Astrocyte of the hippocampus (primary cell): ENCODE measurements at places on chromosomes 11 and 22.

GRCh38 chr22:41284465-41284864 is 1.5 kb downstream of the RANGAP1 start:
- DNase-seq, result no peak

GRCh38 chr11:20363149-20363499 is 390 bp upstream of the HTATIP2 start:
- DNase-seq, result no peak

DNA sequence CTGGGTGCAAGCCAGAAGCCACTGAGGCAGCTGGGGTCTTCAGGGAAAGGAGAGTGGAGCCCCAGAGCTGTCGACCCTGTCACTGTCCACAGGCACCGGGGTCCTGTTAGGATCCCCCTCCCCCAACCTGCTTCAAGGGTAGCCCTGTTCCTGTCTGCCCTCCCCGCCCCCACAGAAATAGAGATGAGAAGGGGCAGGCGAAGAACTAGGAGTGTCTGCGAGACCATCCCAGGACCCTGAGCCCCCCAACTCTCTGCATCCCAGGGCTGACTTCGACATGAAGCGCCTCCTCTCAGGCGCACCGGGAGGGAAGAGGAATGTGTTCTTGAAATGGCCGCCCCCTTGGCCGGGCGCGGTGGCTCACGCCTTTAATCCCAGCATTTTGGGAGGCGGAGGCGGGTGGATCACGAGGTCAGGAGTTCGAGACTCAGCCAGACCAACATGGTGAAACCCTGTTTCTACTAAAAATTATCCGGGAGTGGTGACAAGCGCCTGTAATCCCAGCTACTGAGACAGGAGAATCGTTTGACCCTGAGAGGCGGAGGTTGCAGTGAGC is 607 bp upstream of the ZNF70 start:
- no peak for DNase-seq

- no peak for DNase-seq
Measured at GRCh38 chr11:65526744-65527143, 1.9 kb downstream of the SCYL1 start.

GRCh38 chr11:78931891-78932290 is 357.2 kb upstream of the NARS2 start:
- DNase-seq, result no peak

- DNase-seq, result no peak
Measured at GRCh38 chr11:118167253-118167652, 9.2 kb downstream of the SCN2B start.

DNA sequence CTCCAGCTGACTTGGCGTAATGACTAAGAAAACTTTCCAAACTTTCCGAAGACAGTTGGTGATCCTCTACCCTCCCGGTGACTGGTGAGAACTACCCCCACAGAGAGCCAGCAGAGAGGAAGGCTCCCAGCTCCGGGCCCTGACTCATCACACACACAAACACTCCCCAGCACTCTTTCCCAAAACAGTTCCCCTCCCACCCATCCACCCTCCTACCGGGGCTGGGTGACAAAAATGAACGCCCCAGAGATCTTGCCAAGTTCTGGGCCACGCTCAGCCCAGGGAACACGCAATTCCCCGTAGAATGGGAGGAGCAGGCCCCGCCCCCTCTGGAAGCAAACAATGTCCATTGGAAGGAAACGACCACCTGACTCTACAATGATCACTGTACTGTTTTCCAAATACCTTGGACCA is 21.3 kb upstream of the JAM3 start:
- peak; percentile 65 for DNase-seq

DNA sequence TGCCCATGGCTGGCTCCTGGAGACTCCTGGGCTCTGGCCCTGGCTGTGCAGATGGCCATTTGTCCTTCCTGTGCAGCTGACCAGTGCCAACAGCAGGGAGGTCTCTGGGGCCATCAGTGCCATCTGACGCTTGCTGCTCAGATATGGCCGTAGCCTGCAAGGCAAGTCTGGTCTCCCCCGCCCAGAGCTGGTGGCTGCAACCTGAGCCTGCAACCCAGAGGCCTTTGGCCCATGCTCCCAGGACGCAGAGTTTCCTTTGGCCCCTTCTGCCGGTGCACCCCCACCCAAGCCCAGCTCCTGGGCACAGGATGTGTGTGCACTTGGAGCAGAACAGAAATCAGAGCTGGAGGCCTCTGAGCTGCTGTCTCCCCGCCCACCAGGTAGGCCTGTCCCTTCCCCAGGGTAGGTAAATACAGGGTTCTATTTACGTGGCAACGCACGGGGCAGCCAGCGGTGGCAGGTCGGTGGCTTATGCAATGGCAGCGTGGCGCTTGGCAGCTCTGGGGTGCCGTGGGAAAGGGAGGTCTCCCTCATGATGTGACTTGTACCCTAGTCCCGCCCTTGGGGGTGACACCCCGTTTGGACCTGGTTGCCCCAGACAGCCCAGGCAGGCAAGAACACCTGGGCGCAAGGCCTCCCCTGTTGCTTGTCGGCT is 21.0 kb upstream of the MYEOV start:
- no peak for DNase-seq

DNA sequence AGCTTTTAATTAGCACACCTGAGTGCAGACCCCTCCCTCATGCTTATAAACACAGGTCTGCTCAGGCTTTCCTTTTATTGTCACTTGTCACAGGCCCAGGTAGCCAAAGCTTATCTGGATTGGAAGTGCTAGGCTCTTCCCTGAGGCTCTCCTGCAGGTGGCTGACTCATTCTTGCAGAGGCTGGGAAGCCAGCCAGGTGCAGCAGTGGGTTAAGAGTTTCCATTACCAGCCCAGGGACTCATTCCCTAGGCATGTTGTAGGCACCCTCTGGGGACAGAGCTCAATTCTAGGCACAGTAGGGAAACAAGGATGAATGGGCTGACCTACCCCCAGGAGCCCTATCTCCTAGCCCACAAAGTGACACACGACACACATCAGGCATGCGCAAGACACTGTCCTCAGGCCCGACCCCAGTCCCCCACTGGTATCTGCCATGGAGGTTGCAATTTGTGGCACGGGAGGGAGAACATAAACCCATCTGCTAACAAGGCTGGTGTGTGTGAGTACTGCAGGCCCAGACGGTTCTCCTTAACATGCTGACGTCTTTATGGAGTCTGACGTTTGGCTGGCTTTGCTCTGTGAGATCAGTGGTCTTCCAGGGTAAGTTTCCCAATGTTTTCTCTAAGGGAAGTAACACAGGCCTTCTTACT is 94.2 kb downstream of the ABTB2 start:
- peak; percentile 93 for DNase-seq

GRCh38 chr22:30742291-30743256 is 47.9 kb downstream of the OSBP2 start:
- DNase-seq, result no peak

DNA sequence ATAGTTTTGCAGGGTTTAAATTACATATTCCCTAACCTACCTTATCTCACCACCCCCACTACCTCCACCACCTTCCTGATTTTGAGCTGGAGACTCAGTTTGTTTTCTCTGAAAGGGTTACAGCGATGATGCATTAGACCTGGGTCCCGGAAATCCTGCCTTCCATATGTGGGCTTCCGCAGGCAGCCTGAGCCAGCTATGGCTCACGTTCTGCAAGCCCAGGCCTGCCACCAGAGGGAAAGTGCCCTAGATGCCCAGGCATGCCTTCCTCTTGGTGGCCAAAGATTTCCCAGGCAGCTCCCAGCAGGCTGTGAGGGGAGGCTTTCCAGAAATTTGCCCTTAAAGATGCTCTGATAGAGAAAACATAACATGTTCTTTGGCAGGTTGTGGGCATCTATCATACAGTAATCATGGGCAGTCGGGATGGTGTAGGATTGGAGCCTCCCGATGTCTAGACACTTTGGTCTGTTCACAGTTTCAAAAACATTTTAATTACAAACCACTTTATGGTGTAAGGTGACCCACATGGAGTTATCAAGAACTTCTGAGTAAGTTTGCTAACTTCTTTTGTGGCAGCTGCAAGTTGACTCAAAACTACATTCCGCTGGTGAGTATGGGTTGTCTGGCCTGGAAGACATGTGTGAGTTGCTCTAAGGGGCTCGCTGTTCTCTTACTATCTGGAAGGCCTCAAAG is 79.3 kb downstream of the MICAL2 start:
- DNase-seq, result no peak

- DNase-seq, result no peak
Measured at GRCh38 chr11:111582881-111583280, 19.4 kb upstream of the SIK2 start.

DNA sequence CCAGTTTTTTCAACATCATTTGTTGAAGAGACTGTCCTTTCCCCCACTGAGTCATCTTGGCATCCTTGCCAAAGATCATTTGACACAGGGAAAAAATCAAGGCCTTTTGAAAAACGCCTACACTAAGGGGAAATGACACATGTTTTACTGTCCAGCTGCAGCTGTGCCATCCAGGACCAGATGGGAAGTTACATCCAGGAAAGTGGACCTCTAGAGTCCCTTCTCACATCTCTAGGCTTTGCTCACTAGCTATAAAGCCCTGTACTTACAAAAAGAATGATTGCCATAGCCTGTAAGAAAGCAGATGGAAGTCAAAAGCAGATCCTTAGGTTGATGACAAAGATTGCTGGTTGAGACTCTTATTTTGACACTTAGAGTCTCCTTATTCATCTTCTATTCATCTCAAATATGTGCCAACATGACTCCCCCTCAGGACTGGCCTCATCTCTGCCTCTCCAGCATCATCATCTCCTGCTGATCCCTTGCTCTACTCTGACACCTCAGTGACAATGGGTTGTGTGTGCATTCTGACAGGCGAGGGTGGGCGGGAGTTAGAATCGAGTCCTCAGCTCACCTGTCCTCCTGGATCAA is 22.8 kb downstream of the OSBP2 start:
- peak; percentile 40 for DNase-seq

- no peak for DNase-seq
Measured at GRCh38 chr22:39238966-39239505, 5.7 kb downstream of the PDGFB start.

GRCh38 chr11:67629386-67630227 is at the start of gene NUDT8:
NUDT8 (minus strand) TSS chr11:67629937; CDS start chr11:67629911, 26 bp downstream.
- DNase-seq, result peak; percentile 88

DNA sequence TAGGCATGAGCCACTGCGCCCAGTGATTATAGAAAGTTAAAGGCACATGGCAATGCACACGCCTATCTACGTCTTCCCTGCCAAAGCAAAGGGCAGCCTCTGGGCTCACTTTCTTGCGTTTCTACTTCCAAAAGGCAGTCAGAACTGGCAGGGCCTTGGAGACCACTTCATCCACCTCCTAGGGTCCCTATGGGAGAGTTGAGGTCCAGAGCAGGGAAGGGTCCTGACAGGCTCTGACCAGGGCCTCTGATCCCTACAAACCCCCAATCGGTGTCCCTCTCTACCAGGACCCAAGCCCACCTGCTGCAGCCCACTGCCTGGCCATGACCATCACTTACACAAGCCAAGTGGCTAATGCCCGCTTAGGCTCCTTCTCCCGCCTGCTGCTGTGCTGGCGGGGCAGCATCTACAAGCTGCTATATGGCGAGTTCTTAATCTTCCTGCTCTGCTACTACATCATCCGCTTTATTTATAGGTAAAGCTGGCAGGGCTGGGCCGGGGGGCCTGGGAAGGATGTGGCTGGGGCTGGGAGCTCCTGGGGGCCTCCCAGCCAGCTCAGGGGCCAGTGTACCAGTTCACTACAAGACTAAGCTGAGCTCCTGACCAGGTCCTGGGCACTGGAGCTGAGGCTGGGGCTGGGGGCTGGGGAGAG is 1.5 kb downstream of the BEST1 start:
- no peak for DNase-seq

GRCh38 chr11:9855579-9856287 is 191.9 kb downstream of the SWAP70 start:
- DNase-seq, result no peak

GRCh38 chr22:46308283-46308988 is 11.8 kb downstream of the GTSE1 start:
- DNase-seq, result no peak

GRCh38 chr11:1090600-1091331 is 16.1 kb downstream of the MUC2 start:
- DNase-seq, result no peak

GRCh38 chr11:130023204-130023603 is 20.6 kb upstream of the PRDM10 start:
- DNase-seq, result peak; percentile 63

GRCh38 chr22:43171607-43172006 is 15.3 kb downstream of the TTLL12 start:
- no peak for DNase-seq

DNA sequence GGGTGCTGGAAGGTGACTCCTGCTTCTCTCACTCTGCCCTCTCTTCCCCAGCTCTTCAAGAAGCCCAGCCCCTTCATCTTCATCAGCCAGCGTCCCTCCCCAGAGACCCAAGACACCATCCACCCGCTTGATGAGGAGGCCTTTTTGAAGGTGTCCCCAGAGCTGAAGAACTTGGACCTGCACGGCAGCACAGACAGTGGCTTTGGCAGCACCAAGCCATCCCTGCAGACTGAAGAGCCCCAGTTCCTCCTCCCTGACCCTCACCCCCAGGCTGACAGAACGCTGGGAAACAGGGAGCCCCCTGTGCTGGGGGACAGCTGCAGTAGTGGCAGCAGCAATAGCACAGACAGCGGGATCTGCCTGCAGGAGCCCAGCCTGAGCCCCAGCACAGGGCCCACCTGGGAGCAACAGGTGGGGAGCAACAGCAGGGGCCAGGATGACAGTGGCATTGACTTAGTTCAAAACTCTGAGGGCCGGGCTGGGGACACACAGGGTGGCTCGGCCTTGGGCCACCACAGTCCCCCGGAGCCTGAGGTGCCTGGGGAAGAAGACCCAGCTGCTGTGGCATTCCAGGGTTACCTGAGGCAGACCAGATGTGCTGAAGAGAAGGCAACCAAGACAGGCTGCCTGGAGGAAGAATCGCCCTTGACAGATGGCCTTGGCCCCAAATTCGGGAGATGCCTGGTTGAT is 12.6 kb downstream of the IL10RA start:
- no peak for DNase-seq

DNA sequence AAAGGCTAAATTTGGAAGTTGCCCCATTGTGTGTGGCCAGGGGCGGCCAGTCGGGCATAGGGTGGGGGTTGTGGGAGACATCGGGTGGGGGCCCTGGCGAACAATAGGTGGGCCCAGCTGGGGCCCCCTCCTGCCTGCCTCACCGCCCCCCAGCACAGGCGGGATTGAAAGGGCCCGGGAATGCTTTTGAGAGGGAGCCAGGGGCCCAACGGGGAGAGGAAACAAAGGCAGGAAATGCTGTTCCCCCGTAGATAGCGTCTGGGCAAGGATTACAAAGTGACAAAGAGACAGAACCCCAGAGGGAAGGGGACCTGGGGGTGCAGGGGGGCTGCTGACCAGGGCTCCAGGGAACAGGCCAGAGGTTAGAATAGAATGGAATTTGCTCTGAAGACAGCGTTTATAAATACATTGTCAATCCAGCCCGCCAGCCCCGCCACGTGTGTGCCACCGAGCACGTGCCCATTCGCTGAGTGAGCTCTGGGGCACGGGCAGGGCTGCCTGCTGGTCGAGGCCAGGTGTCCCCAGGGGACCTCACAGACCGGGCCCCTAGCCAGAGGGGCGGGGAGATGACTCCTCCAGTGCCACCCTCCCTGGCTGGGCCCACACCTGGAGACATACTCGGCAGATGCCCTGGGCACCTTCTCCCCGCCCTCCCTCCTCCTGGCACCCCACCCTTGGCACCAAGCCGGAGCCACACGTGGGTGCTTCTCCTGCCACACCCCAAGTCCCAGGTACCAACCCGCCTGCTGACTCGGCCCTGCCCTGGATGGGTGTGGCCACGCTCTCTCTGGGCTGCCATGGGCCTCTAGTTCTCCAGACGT is 9.7 kb downstream of the PDGFB start:
- DNase-seq, result no peak
